T-helper 22 cell (primary cell): ENCODE measurements at places on chromosomes 11 and 22.

GRCh38 chr11:95684701-95685100, 104.9 kb downstream of the FAM76B start:
- no peak for DNase-seq

- DNase-seq: no peak
Measured at GRCh38 chr11:128759168-128759567, 65.3 kb downstream of the FLI1 start.

DNA sequence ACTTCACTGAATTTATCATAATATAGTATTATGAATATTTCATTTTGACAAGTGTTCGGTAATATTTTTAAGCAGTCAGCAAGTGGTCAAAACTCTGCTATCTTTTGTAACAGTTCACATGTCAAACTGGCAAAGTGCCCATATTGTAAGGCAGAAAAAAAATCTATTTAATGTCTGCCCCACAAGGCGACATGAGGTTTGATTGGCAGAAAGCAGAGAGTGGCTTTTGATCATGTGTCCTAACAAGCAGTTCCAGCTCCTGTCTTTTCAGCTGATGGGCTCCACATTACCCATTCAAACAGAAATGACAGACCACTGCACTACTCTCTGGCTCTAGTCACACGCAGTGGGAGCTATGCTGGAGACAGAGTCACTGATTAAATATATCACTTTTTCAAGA, 59.0 kb downstream of the SOX6 start:
- no peak for DNase-seq

GRCh38 chr11:17445240-17445795, 31.3 kb downstream of the ABCC8 start:
- DNase-seq: no peak

DNA sequence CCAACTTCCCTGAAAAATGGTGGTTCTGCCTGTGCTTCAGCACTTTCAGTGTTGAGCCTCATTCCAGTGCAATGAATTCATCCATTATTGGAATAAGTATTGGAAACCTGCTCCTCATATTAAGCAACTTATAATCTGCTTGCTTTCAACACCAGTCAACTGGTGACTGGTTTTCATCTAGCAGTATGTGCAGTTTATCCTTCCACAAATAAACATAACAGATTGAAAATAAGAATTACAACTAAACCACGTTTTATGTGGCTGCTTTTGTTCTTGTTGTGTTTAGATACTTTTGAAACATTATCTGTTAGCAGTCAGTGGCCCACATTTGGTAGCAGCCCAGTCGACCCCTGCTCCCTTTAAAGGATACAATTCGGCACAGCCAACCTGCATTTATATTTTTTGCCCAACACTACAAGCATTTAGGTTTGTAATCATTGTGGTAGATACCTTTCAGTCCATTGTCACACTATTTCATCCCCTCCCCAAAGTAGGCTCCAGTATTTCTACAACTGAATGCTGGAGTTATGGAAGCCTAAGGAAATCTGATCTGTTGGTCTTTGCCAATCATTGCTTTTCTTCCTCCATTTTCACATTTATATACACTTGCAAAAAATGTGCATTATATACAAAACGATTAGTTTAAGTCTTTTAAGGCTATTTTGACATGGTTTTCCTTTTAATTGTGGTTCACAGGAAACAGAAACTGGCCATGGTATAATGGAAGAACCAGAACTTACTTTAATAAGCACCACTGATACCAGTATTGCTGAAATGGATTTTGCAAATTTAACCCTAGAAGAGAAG, 13.1 kb downstream of the TAF1D start:
- DNase-seq: no peak
